CD4-positive, alpha-beta T cell treated with Interleukin-12 subunit alpha and Interleukin-12 subunit beta, for 1 hour (primary cell): ENCODE measurements at places on chromosomes 5 and 9.

- DNase-seq, result no peak
These were observed 99.3 kb downstream of the CCDC192 start for GRCh38 chr5:127802477-127802865.

GRCh38 chr5:137605411-137605810 lies 106.3 kb upstream of the SPOCK1 start:
- DNase-seq, result no peak

- DNase-seq, result no peak
These were observed 23.4 kb downstream of the WWC1 start for GRCh38 chr5:168314735-168315411.

- DNase-seq, result no peak
These were observed 87.6 kb downstream of the SUSD1 start for GRCh38 chr9:112087506-112087905.

GRCh38 chr5:60690326-60690725 lies 9.6 kb downstream of the DEPDC1B start:
- DNase-seq, result no peak

DNA sequence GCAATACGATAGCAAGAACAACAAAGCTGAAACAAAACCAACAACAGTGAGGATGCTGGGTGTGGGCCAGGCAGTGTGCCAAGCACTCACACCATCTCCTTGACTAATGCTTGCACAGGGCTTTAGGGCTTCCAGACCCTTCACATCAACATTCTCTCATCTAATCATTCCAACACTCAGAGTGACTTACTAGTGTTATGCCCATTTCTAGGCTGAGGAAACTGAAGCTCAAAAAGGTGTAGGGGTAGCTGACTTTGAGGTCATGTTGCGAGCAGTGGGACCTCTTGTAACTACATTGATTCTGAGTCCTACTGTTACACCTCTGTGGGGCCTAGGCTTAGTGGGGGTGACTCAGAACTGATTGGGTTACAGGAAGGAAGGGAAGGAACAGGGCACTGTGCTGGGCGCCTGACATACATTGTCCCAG lies 9.7 kb downstream of the ANGPTL2 start:
- no peak for DNase-seq

GRCh38 chr5:67623078-67623477 lies 426.5 kb upstream of the CD180 start:
- no peak for DNase-seq

DNA sequence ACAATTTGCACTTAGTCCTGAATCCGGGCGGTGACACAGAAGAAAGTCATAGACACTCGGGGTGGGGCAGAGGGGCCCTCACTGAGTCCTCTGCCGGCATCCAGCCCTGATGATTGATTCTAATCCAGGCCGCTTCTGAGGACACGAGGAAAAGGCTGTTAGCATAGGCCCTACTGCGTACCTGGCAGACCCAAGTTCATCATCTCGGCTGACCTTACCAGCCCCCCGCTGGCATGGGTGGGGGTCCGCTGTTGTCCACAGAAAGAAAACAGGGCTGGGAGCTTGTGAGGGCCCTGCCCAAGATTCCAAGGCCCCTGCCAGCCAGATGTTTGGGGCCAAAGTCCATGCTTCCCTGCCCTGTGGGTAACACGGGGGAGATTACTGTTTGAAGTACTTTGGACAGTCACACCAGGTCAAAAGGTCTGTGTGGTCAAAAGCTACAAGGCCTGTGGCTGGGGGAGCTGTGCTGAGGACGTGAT lies 24.5 kb downstream of the ERGIC1 start:
- DNase-seq, result no peak

GRCh38 chr9:98833090-98833956 lies 25.9 kb downstream of the GALNT12 start:
- DNase-seq, result no peak

GRCh38 chr9:79480639-79481038 lies 91.1 kb upstream of the TLE4 start:
- no peak for DNase-seq

GRCh38 chr9:29691758-29692407 lies 2118.6 kb upstream of the C9orf72 start:
- no peak for DNase-seq

- no peak for DNase-seq
These were observed 170.7 kb downstream of the HSPA4 start for GRCh38 chr5:133222521-133222920.

GRCh38 chr5:71695071-71695470 lies 24.0 kb upstream of the CARTPT start:
- no peak for DNase-seq

- DNase-seq, result no peak
These were observed 111.5 kb downstream of the KDM4C start for GRCh38 chr9:6869081-6869948.

DNA sequence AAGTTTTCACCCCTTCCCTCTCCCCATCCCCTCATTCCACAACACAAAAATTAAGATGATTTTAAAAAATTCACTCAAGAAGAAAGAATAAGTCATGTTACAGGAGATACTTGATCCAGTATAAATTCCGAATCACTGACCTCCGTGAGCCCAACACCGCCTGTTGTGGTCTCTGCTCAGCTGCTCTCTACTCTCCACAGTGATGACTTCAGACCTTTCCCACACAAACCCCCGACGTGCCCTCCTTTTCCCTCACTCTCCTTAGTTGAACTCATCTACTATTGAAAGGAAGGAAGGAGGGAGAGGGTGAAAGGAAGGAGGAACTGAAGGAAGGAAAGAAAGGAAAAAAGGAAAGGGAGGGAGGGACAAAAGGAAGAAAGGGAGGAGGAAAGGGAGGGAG lies 55.1 kb downstream of the ZNF354C start:
- DNase-seq, result no peak

DNA sequence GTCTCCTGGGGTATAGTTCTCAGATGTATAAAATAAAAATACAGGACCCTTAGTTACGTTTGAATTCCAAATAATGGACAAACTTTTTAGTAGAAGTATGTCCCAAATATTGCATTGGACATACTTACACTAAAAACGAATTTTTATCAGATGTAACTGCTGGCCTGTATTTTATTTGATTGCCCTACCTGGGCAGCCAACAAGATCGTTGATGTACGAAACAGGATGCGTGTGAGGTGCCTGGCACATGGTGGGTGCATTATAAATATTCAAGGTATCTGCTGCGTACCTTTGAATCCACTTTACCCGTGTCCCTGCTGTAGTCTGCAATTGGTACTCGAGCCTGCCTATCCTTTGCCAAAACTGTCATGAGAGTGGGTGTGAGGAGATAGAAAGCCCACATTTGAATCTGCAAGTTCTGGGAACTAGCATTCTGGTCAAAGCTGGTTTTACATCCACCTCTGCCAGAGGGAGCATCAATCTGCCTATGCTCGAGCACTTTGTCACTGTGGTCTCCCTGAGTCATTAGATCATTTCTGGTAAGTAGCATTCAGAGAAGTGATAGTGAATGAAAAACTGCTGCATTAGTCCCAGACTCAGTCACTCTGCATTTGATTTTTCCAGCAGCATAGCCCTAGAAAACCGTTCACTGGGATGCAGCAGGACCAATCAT lies 133.7 kb upstream of the IQGAP2 start:
- no peak for DNase-seq

DNA sequence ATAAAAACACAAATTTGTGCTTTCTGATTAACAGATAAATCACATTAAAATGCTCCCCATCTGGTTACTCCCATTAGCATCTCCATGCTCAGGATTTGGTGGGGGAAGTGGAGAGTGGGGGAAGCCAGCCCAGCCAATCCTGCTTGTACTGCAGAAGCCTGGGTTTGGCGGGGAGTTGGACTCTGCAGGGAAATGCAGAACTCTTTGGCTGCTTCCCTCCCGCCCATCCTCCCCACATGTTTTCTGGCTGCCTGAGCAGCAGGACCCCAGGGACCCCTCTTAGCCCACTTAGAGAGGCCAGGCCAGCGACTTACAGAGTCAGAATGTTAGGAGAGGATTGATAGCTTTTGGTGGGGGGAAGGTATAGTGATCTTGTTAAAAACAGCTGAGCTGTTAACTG lies 59.5 kb upstream of the FOXI1 start:
- no peak for DNase-seq

DNA sequence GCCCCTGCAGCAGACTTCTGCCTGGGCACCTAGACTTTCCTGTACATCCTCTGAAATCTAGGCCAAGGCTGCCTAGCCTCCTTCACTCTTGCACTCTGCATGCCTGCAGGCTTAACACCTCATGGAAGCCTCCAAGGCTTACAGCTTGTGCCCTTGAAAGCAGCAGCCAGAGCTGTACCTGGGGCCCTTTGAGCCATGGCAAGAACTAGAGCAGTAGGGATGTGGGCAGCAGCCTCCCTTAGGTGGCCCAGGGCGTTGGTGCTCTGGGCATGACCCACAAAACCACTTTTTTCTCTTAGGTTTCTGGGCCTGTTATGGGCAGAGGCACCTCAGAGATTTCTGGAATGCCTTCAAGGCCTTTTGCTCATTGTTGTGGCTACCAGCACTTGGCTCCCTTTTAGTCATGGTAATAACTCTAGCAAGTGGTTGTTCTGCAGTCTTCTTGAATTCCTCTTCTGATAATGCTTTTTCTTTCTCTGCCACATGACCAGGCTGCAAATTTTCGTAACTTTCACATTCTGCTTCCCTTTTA lies 606.2 kb downstream of the TLE4 start:
- DNase-seq, result no peak

DNA sequence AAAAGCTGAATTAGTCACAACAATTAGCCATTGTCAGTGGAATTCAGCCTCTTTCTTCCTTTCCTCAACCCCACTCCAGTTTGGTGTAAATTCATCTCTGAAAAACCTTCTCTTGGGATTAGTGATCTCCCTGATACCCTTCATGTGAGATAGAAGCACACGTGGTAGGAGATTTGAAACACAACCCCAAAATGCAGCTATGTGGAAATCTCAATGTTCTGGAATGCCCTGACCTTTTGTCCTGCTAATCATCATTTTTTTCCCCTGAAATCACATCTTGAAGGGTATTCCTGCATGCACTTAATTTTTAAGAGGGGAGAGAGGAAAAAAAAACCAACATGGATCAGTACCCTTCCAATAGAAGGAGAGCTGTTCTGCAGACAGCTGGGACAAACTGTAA lies 612.6 kb downstream of the EBF1 start:
- DNase-seq, result no peak

DNA sequence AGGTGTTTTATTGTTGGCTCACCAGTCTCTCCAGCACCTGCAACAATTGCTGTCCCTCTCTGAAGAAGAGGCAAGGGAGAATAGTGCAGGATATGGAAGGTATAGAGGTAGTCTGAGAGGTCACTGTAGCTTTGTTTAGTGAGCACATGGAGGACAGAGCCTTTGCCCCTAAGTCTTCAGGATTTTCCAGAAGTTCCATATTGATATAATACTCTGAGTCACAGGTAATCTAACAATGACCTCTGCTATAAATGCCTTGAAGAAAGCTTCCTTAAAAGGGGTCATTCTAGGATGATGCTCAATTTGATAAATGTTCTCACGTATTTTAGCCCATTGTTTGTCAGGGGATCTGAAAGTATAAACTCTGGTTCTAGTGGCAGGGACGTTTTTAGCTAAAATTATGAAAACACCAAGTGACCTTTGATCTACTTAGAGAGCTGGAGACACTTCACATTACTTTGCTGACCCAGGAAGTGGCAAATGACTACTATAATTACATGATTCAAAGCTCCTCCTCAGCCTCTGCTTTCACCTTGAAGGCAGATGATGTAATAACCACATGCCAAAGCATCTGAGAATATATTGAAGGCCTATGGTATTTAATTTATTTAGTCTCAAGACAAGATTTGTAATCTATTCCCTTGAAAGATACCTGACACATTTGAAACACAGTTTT lies 366.9 kb upstream of the NUDT12 start:
- no peak for DNase-seq

DNA sequence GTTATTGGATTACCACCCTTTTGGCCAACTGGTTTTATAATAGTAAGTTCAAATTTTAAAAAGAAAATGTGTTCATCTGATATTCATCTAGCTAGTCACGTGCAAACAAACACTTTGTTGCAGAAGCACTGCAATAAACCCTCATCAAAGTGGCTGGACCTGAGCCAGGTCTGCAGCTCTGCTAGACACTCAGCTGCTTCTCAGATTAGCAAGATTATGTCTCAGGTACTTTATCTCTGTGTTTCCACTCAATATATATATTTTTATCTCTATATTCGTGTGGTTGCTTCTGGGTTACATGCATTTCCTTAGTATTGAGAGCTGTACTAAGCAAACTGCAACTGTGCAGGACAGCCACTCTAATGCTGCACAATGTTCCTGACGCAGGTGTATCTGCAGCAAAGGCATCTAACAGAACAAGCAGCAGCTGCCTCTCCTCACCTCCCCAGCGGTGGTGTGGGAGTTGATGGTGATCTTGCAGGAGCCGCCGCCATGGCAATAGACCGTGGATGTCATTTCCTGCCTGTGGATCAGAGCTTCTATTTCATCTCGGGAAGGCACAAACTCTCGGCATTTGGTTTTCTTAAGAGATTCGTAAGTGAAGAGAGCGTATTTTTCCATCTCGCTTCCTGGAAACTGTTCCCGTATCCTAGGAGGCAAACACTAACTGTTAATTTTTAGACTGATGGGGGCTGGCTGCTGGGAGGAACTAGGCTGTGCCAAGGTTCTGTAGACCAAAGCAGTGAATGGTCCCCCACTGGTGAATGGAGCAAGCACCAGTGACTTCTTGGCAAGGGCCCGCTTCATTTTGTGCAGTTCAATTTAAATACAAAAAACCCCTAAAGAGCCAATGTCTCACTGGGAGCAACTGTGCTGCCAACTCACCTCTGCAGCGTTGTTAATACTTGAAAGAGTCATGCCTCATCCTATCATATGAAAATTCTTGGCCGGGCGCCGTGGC lies 56.7 kb upstream of the RETREG1 start:
- peak; percentile 23 for DNase-seq

GRCh38 chr5:55994495-55994997 lies at the start of gene IL6ST:
Gene IL6ST, minus strand, starts transcription at chr5:55994963. Its CDS starts 18,685 bp downstream, at chr5:55976278.
- peak; percentile 56 for DNase-seq

DNA sequence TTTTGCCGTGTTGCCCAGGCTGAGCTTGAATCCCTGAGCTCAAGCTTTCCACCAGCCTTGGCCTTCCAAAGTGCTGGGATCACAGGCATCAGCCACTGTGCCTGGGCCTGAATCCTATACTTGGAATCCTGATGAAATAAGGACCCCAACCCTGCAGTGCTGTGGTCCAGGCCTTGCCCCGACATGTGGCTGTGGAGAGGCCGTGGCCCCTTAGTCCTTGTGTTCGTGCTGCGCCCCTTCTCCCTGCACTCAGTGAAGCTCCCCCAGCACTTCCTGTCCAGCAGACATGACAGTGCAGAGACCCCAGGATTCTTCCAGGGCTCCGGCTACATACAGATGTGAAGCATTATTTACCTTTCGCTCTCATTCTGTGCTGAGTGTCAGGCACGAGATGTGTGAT lies 52.9 kb downstream of the EHMT1 start:
- DNase-seq, result no peak
